ENCODE measurements at places on chromosomes 6 and 20.

DNA sequence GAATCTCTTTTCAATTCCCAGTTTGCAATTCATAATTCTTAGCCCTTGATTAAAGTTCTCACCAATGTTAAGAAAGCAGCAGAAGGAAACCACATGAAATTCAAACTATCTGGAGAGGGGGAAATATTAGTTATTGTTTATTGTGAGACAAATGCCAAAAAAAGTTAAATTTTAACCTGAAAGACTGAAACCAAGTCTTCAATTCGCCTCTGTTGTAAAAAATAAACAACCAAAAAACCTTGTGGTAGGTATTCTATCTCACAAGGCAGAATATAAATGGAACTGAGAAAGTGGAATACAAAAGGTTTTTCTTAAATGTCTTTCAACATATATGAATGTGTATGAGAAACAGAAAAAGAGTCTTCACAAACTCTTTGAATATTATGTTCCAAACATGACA, 24.8 kb downstream of the TMX4 start:
- no peak for DNase-seq

DNA sequence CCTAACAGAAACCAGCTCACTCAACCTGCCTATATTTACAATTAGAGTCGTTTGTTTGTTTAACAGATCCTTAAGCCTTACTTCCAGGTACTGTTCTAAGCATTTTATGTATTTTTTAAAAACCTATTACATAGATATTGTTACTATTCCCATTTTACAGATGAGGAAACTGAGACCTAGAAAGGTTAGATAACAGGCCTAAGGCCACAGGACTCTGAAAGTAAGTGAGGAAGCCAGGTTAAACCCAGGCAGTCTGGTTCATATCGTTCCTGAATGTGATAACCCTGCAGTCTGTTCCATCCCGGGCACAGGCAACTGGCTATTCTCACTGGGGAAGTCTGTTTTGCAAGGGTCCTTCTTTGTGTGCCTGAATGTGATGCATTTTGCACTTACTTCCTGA, 322.2 kb downstream of the FARS2 start:
- DNase-seq: no peak

DNA sequence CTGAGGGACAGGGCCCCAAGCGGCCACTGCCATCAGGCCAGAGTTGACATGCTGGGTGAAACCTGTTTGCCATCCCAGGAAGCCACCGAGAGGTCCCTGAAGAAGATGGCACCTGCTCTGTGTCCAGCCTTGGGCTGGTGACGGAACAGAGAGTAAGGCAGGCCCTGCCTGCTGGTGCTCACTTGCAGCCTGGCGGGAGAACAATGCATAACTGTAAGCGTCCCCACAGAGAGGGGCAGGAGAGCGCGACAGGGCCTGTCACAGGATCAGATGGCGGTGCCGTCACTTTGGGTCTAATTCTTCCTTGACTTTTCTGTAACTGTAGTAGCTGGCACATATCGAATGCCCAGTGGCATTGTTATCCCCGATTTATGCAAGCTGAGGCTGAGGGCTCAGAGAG, 29.0 kb upstream of the VSTM2L start:
- no peak for DNase-seq

- no peak for DNase-seq
These were observed 15.9 kb downstream of the TBXT start for GRCh38 chr6:166151798-166152197.

- no peak for DNase-seq
These were observed 73.6 kb upstream of the BHLHE23 start for GRCh38 chr20:63080411-63080810.

DNA sequence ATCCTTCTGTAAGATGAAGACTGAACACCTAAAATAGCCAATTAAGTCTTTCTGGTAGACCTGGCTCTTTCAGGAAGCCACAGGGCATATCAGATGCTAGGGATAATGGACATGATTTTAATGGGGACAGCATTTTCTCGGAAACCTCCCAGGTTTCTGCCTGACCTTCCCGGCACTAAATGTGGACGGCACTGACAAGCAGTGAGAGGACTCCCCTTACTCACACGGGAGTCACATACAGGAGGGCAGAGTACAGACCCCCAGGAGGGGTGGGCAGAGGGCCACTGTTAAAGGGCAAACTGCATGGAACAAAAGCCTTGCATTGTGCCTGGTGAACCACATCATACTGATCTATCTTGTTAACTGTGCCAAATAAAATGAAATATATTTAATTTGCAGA, 19.9 kb downstream of the PSMG4 start:
- DNase-seq: no peak

- no peak for DNase-seq
These were observed 94.1 kb upstream of the DST start for GRCh38 chr6:56736804-56737203.

- DNase-seq: no peak
These were observed 101.0 kb downstream of the NRN1 start for GRCh38 chr6:5905431-5906339.

- no peak for DNase-seq
These were observed 42.4 kb downstream of the PTCHD4 start for GRCh38 chr6:48068278-48069251.

- no peak for DNase-seq
These were observed 25.0 kb downstream of the IL22RA2 start for GRCh38 chr6:137148306-137149034.

Measured in stimulated activated CD4-positive, alpha-beta T cell treated with anti-CD3 and anti-CD28 coated beads, Interleukin-1b, Interleukin-23, amount 100 ng/mL, for 1 hour (primary cell).